Activated T-cell treated with anti-CD3 and anti-CD28 coated beads for 24 hours (primary cell): ENCODE measurements at places on chromosomes 7 and 10.

DNA sequence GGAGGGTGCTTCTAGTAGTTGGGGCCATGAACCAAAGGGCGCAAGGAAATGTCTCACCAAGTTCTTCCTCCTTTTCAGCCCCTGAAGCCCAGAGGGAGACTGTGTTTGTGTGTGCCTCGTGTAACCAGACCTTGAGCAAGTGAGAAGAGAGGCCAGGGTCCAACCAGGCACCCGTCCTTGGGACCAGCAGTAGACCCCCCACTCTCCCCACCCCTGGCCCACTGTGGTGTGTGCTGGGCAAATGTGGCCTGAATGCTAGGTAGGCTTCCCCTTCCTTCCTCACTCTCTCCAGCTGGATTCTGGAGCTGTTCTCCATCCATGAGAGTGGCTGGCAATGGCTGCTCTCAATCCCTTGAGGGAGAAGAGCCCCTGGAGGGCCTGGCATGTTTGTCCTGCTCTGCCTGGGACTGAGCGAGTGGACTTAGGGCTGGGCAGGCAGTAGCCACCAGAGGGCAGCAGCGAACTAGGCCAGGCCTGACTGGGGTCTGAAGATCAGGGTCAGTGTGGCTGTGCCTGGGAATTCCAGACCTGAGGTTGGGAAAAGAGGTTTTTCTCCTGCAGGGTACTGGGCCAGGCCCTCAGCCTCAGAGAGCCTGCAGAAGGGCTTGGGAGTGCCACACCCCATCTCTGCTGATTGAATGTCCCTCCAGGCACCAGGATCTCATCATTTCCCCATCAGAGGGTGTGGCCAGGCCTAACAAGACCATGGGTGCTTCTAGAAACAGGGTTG lies 12.5 kb downstream of the SFRP5 start:
- no peak for DNase-seq

DNA sequence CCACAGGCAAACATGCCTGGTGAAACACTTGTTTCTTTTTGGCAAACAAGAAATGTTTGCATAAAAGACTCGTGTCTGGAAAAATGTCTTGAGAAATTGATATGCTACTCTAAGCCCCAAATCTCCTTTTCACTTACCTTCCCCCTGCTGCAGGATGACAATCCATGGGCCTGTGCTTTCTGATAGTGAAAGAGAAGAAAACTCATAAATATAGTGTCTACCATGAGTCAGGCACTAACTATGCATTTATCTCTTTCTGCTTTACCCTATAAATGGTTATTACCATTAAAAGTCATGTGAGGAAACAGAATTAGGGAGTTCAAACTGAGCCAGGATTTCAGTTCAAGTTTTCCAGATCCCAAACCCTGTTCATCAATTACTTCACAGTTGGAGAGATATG lies 6.6 kb upstream of the TARP start:
- DNase-seq, result no peak

DNA sequence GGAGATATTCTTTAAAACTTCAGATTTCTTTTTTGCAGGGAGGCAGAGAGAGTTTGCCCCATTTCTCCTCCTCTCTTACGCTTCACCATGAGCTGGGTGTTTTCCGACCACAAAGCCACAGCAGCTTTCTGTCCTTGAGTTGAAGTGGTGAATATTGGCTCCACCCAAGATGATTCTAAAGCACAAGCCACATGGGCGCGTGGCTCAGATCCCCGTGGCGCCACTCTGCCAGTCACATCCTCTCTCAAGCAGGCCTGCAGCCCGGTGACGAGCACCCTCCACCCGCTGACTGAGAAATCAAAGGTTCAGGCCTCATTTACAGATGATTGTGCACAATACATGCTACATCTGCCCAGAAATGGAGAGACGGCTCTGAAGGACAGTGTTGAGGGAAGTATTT lies 27.6 kb upstream of the RNF32 start:
- peak; percentile 72 for DNase-seq

GRCh38 chr7:97019710-97020225 lies 4.9 kb downstream of the DLX5 start:
- DNase-seq, result no peak

DNA sequence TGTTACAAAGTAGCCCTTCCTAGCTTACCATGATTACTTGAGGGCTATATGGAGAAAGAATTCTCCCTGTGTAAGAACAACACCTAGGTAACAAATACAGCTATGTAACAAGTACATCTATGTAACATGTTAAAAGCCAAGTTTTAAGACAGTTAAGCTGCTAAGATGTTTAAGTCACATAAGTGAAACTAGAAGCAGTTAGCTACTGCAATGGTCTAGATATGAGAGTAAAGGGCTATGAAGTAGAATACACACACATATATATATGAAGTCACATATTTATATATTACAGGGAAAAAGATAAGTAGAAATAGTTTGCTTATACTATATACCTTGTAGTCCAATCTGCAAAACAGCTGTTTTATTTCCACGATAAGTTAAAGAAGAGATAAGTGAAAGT lies 14.4 kb downstream of the POT1 start:
- DNase-seq, result no peak

DNA sequence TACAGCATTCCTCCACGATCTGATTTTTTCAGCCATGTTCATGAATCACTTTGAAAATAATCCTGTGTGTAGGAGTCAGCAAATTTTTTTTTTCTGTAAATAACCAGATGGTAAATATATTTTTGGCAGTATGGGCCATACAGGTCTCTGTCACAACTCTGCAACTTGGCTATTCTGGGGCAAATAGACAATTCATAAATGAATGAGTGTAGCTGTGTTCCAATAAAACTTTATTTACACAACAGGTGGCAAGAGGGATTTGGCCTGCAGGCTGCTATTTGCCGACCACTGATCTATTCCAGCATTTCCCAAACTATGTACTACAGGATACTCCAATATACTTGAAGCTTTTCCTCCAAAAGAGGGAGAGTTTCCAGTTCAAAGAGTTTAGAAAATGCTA lies 78.7 kb upstream of the SVIL start:
- DNase-seq, result no peak

GRCh38 chr10:52653263-52653909 lies 119.2 kb downstream of the MBL2 start:
- DNase-seq, result no peak

GRCh38 chr7:64651203-64651602 lies 14.7 kb upstream of the ZNF107 start:
- no peak for DNase-seq

DNA sequence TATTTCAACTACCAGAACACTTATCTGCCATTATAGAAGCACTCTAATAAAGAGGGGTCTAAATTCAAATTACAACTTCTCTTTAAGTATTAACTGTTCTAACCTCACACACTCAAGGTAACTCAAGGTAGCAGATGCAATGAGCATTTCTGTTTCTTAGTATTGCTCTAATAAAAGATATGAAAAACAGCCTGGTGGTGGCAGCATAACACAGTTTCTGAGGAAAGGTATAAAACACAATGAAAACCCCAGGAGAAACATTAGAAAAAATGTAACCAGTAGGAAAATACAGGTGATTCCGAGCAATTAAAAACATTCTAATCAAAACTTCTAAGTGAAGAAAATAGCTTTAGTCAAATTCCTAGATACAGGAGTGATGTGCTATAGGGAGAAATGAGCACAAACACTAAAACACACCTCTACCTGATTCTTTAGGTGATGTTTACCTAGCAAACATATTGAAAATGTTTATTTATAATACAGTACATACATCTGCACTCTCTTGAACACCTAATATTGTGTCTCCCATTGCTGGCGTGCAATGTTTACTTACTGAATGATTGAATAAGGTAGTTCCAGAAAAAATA lies 3.5 kb downstream of the MKRN1 start:
- no peak for DNase-seq

GRCh38 chr10:9437131-9437530 lies 1382.6 kb downstream of the GATA3 start:
- no peak for DNase-seq

GRCh38 chr10:119871881-119872609 lies 598 bp downstream of the MCMBP start:
- peak; percentile 37 for DNase-seq

- DNase-seq, result no peak
These were observed 607.6 kb downstream of the KCNMA1 start for GRCh38 chr10:77029777-77030717.

- DNase-seq, result no peak
These were observed 90.7 kb downstream of the NPSR1 start for GRCh38 chr7:34748728-34749089.

GRCh38 chr7:98223898-98224700 lies 12.9 kb downstream of the BHLHA15 start:
- no peak for DNase-seq

DNA sequence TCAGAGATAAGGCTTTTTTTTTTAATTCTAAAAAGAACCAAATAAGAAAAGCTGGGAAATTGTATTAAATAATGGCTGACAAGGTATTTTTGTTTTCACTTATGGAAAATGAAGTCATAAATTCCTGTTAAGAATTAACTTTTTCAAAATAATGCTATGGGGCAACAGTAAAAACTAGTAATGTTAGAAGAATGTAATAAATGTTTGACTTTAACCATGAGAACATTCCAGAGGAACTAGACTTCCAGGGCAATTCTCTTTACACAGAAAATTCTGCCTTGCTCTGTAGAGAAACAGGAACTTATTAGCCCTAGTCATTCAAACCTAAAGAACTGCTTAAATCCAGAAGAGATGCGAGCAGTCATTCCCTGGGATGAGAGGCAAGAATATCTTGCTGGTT lies 571.1 kb downstream of the IPMK start:
- DNase-seq, result no peak

- DNase-seq, result no peak
These were observed 36.2 kb downstream of the NAMPT start for GRCh38 chr7:106248600-106248999.

GRCh38 chr10:86085136-86085535 lies 281.5 kb downstream of the GRID1 start:
- DNase-seq, result no peak

GRCh38 chr10:89274928-89275327 lies 23.4 kb upstream of the LIPA start:
- no peak for DNase-seq

- DNase-seq, result no peak
These were observed 38.8 kb upstream of the TCF7L2 start for GRCh38 chr10:112911206-112911605.

DNA sequence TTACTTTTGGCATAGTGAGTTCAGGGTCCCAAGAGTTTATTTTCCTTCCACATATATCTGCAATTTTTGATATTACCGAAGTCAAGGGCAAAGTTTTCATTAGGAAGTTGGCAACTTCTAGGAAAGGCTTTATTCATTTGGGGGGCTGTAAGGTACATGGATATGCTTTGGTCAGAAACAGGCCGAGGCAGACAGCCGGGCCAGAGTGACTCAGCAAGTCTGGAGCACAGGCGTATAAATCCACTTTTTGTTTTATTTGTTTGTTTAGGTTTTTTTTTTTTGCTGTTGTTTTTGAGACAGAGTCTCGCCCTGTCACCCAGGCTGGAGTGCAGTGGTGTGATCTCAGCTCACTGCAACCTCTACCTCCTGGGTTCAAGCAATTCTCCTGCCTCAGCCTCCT lies 3.7 kb downstream of the ZNF680 start:
- DNase-seq, result no peak

DNA sequence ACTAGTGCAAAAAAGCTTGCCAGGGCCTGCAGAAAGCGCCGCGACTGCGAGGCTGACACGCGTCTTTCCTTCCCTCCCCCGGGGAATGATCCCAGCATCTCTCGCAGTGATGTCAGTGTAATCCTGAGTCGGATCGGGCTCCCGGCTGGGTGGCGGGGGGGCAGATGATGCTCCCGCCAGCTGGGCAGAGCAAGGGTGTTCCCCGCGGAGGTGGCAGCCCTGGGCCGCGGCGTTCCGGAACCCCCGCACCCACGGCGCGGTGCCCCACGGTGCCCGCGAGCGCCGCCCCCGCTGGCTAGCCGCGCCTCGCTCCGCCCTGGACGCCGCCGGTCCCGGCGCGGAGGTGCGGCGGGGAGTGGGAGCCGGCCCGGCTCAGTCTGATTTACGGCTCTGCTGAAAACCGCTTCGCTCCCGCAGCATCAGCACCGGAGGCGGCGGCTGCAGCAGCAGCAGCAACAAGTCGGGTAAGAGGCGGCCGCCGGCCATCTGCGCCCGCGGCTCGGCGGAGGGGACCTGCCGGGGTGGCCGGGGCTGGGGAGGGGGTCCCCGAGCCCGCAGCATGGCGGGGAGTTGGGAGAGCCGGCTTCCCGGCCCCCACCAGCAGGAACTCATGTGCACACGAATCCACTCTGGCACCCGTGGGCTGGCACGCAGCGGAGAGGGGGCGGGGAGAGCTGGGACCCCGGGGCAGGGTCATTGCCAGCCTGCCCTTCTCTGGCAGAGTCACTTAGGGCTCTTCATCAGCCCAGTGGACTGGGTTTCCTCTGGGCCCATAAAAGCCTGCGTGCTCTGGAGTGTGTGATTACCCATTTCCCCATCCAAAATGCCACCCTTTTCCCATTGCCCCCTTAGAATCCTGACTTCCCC lies at the start of gene ZNF365:
ZNF365 (plus strand) TSS at position 375 of the 867 bp plus-strand sequence. CDS start 1,825 bp downstream, outside the sequence.
- DNase-seq, result peak; percentile 32

DNA sequence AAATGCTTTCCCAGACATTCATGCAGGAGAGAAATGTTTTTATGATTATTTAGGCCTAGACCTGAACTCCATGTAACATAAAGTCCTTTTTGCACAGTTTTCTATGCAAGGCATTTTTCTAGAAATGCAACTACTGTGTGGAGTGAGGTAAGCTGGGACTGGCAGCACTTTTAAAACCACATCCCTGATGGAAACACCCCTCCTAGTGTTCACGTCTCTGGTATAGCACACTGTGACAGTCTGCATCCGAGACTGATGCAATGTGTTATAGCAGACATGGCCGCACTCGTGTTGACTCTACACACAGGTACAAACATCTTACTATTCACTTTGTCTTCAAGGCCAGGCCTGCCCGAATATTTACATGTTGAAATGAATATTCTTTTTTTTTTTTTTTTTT lies 19.3 kb upstream of the ERCC6 start:
- no peak for DNase-seq

GRCh38 chr7:69790977-69791724 lies 192.9 kb downstream of the AUTS2 start:
- no peak for DNase-seq

DNA sequence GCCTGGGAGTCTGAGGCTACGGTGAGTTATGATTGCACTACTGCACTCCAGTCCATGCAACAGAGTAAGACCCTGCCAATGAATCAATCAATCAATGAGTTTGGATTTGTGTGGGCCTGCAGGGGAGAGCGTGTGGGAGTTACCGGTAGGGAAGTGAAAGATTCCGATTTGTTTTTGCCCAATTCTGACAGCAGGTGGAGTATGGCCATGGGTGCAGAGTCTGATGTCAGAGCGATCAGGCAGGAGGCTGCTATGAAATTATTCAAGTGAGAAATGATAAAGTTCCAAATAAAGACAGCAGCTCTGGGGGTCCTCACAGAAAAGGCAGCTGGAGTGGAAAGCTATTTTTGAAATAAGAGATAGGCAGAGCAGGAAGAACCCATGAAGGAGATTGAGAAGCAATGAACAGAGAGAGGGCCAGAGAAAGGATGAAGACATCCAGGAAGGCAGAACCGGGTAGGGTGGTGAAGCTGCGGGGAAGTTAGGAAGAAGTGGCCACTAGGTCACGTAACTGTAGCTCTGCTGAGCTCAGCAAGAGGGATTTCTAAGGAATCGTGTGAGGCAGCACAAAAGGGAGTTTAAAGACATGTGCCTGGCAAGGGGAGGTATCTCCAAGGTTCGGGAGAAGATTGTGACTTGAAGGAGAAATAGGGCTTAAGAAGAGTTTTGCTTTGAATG lies 93.7 kb upstream of the NMT2 start:
- no peak for DNase-seq
